Aorta (tissue), 5 donors: ENCODE measurements at places on chromosomes 3 and 15. TPM values are rescaled to one million over a fixed set of nuclear protein-coding genes. Genes with fewer than 3 reads are reported as not detected.

The PRR20G gene
- total RNA-seq: not detected

The PIGBOS1 gene
- 12.5 TPM for total RNA-seq

- H3K4me3 ChIP-seq: no peak overlapping the region
- no peaks in the 10 kb centered on the region for H3K4me1 ChIP-seq
- no peak overlapping the region for H3K27ac ChIP-seq
- no peaks in the 10 kb centered on the region for H3K27me3 ChIP-seq
Measured at GRCh38 chr3:43203022-43203421, 83.3 kb upstream of the SNRK start.

GRCh38 chr3:124784686-124785382, 54.6 kb downstream of the UMPS start:
- no peaks in the 10 kb centered on the region for H3K36me3 ChIP-seq
- peak; percentile 76 for DNase-seq
- no peaks in the 10 kb centered on the region for H3K27me3 ChIP-seq
- no peaks in the 10 kb centered on the region for H3K4me1 ChIP-seq
- H3K27ac ChIP-seq: peak overlapping the region; percentile 77

DNA sequence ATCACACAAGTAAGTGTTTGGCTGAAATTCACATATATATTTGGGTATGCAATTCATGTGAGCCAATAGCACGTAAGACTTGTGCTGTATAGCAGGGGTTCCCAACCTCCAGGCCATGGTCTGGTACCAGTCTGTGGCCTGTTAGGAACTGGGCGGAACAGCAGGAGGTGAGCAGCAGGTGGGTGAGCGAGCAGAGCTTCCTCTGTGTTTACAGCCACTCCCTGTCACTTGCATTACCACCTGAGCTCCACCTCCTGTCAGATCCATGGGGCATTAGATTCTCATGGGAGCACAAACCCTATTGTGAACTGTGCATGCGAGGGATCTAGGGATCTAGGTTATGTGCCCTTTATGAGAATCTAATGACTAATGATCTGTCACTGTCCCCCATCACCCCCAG, 59.7 kb downstream of the MAP3K13 start:
- DNase-seq: no peak
- no peaks in the 10 kb centered on the region for H3K36me3 ChIP-seq
- no peaks in the 10 kb centered on the region for H3K27me3 ChIP-seq
- no peaks in the 10 kb centered on the region for H3K4me1 ChIP-seq
- no peak overlapping the region for H3K27ac ChIP-seq
- no peak overlapping the region for H3K4me3 ChIP-seq

GRCh38 chr15:63358241-63359029, 23.2 kb downstream of the CA12 start:
- H3K27ac ChIP-seq: no peak overlapping the region
- no peak overlapping the region for H3K4me3 ChIP-seq
- no peaks in the 10 kb centered on the region for H3K27me3 ChIP-seq
- H3K4me1 ChIP-seq: no peaks in the 10 kb centered on the region

GRCh38 chr3:57983734-57984518, 24.3 kb upstream of the FLNB start:
- no peak for DNase-seq
- no peaks in the 10 kb centered on the region for H3K36me3 ChIP-seq
- no peaks in the 10 kb centered on the region for H3K27me3 ChIP-seq
- no peaks in the 10 kb centered on the region for H3K4me1 ChIP-seq

The AGTR1 gene
- total RNA-seq: 4.0 TPM

The NMB gene
- total RNA-seq: 5.2 TPM

DNA sequence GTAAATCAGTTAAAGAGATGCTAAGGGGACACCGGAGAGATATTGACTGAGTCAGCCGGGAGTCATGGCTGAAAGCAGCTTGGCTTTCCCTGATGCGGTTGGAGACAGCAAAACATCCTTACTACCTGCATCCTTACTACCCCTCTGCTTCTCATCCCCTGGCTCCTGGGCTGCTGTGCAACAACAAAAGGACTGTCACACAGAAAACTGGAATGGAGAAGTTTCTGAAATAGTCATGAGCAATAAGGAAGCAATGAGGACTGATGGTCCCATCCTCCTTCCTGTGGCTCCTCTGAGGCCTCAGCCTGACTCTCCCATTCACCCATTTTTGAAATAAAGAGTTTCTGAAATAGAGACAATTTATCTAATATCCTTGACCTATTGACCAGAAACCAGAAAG, 1.1 kb downstream of the HCLS1 start:
- no peaks in the 10 kb centered on the region for H3K27me3 ChIP-seq
- no peaks in the 10 kb centered on the region for H3K4me1 ChIP-seq
- H3K4me3 ChIP-seq: no peak overlapping the region
- H3K27ac ChIP-seq: no peak overlapping the region
- H3K36me3 ChIP-seq: peaks cover 5% of the 10 kb centered on the region
- no peak for DNase-seq

The FMN1 gene
- 23.4 TPM for total RNA-seq

DNA sequence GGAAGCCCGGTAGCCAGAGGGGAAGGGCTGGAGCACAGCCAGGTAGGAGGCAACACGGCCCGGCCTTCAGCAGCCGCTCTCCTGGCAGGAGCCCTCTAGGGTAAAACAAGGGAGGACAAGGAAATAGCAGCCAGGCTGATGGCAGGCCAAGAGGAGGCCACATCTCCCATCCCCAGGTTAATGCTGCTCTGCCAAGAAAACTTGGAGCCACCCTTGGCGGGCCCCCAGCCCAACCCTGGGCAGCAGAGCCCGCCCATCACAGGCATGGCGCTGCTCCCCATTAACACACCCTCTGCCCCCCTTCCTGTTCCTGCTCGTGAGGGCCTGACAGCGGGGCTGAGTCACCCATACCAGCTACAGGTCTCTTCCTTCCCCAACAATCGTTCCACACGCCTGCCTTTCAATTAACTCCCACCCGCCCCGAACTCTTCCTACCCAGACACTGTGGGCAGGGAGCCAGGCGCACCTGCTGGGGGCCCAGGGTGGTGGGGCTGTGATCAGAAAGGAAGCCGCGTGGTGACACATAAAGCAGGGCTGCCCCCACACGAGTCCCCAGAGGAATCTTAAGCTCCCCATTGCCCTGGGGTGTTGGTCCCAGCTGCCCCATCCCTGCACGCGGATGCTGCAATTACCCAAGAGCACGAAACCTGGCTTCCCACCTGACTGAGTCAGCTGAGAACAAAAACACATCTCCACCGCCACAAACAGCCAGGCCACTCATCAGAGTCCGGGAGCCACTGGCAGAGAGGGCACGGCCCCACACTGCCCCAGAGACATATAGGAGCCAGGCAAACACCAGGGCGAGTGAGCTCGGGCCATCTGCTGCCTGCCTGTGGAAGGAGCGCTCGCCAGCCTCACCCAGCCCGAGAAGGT, at the start of gene C15orf62:
C15orf62 (plus strand) TSS at position 707 of the 873 bp plus-strand sequence. CDS start 516 bp downstream, outside the sequence.
- DNase-seq: no peak
- H3K27ac ChIP-seq: no peak within 1 kb of the TSS
- H3K4me3 ChIP-seq: no peak within 1 kb of the TSS
- H3K27me3 ChIP-seq: no peaks in the 10 kb centered on the region

The C2CD4A gene
- 0.19 TPM for total RNA-seq

GRCh38 chr3:98655666-98656065, 62.3 kb upstream of the CPOX start:
- H3K4me1 ChIP-seq: no peaks in the 10 kb centered on the region
- no peaks in the 10 kb centered on the region for H3K36me3 ChIP-seq
- DNase-seq: no peak
- no peak overlapping the region for H3K27ac ChIP-seq
- H3K4me3 ChIP-seq: no peak overlapping the region

The PCOLCE2 gene
- 83.3 TPM for total RNA-seq

DNA sequence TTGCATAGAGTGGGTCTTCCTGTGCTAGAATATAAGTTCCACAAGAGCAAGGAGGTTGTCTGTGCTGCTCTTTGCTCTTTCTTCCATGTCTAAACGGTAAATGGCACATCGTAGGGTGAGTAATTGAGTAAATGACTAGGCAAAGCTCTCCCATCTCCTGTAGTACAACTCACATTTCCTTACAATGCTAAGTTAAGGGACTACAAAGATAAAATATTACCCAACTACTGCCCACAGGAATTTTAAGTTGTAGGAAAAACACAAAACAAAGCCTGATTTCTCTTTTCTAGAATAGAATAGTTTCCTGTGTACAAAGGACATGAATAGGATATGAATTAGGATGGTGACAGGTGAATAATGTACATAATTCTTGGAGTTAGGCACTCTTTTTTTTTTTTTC, 19.9 kb upstream of the LRIG1 start:
- no peak overlapping the region for H3K4me3 ChIP-seq
- H3K36me3 ChIP-seq: no peaks in the 10 kb centered on the region

The STARD9 gene
- total RNA-seq: 38.7 TPM

The SACM1L gene
- 52.3 TPM for total RNA-seq

The CSNK1G1 gene
- total RNA-seq: 15.1 TPM

The POLQ gene
- 0.63 TPM for total RNA-seq

GRCh38 chr3:98968824-98969223, 67.3 kb upstream of the DCBLD2 start:
- no peak for DNase-seq
- no peaks in the 10 kb centered on the region for H3K36me3 ChIP-seq
- H3K27ac ChIP-seq: no peak overlapping the region
- no peak overlapping the region for H3K4me3 ChIP-seq
- H3K27me3 ChIP-seq: no peaks in the 10 kb centered on the region

DNA sequence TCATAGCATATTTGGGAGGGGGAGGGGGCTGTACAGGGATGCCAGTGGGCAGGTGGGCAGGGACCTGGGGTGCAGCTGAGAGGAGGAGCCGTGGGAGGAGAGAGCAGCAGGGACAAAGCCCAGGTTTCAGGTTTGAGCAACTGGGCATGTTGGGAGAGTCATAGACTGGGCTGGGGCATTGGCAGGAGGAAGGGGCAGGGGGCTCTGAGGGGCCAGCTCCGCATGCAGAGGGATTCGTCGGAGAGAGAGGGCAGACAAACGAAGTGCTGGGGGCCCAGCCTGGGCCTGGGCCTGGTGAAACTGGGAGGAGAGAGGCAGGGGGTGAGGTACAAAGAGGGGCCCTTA, 25.2 kb downstream of the RASGRF1 start:
- no peaks in the 10 kb centered on the region for H3K36me3 ChIP-seq
- H3K27ac ChIP-seq: no peak overlapping the region
- DNase-seq: no peak
- no peak overlapping the region for H3K4me3 ChIP-seq

GRCh38 chr3:71713041-71713440, 12.2 kb downstream of the EIF4E3 start:
- H3K27ac ChIP-seq: no peak overlapping the region
- no peaks in the 10 kb centered on the region for H3K27me3 ChIP-seq

- H3K27me3 ChIP-seq: no peaks in the 10 kb centered on the region
- no peak overlapping the region for H3K4me3 ChIP-seq
- DNase-seq: no peak
- H3K4me1 ChIP-seq: no peaks in the 10 kb centered on the region
Measured at GRCh38 chr3:106277731-106278130, 408.9 kb upstream of the CBLB start.

- H3K4me1 ChIP-seq: no peaks in the 10 kb centered on the region
- no peaks in the 10 kb centered on the region for H3K27me3 ChIP-seq
- no peaks in the 10 kb centered on the region for H3K36me3 ChIP-seq
- H3K4me3 ChIP-seq: no peak overlapping the region
Measured at GRCh38 chr3:16132928-16133327, 41.6 kb upstream of the GALNT15 start.

GRCh38 chr3:67719333-67719732, 64.9 kb upstream of the SUCLG2 start:
- H3K4me1 ChIP-seq: no peaks in the 10 kb centered on the region
- H3K36me3 ChIP-seq: no peaks in the 10 kb centered on the region

- H3K36me3 ChIP-seq: peaks cover 1% of the 10 kb centered on the region
- no peaks in the 10 kb centered on the region for H3K4me1 ChIP-seq
- DNase-seq: no peak
- no peak overlapping the region for H3K4me3 ChIP-seq
Measured at GRCh38 chr15:101049856-101050622, 130.9 kb downstream of the LRRK1 start.

DNA sequence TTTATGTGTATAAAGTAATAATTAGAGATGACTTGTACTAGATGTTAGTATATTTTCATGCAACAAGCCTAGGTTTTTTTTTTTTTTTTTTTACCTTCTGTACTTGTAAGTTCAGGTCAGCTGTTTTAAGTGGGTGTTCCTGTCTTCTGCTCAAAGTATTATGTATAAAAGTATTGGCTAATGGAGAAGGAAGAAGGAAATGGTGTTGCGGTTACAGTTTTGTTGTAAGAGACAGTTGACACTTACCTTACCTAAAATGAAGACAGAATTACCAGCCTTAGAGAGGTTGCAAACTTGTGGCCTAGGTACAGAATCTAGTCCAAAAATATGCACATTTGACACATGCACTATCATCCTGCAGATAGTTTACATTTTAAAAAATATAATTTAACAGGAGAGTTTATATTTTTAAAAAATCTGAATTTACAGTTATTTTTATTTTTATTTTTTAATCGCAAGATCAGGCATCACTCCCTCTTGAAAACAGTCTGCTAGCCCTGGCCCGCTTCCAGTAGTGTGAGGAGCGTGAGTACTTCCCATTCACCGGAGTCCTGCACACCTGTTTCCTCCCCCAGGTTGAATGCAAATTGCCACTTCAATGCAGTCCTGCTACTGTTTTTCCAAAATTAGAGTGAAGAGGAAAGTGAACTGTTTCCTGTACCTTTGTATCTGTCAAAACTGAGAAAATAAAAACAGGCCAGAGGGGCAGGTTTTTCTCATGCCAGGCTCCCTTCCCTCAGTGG, 224.3 kb upstream of the SOX2 start:
- no peaks in the 10 kb centered on the region for H3K36me3 ChIP-seq
- H3K27ac ChIP-seq: no peak overlapping the region
- no peak overlapping the region for H3K4me3 ChIP-seq
- H3K4me1 ChIP-seq: no peaks in the 10 kb centered on the region
- H3K27me3 ChIP-seq: no peaks in the 10 kb centered on the region
- no peak for DNase-seq

DNA sequence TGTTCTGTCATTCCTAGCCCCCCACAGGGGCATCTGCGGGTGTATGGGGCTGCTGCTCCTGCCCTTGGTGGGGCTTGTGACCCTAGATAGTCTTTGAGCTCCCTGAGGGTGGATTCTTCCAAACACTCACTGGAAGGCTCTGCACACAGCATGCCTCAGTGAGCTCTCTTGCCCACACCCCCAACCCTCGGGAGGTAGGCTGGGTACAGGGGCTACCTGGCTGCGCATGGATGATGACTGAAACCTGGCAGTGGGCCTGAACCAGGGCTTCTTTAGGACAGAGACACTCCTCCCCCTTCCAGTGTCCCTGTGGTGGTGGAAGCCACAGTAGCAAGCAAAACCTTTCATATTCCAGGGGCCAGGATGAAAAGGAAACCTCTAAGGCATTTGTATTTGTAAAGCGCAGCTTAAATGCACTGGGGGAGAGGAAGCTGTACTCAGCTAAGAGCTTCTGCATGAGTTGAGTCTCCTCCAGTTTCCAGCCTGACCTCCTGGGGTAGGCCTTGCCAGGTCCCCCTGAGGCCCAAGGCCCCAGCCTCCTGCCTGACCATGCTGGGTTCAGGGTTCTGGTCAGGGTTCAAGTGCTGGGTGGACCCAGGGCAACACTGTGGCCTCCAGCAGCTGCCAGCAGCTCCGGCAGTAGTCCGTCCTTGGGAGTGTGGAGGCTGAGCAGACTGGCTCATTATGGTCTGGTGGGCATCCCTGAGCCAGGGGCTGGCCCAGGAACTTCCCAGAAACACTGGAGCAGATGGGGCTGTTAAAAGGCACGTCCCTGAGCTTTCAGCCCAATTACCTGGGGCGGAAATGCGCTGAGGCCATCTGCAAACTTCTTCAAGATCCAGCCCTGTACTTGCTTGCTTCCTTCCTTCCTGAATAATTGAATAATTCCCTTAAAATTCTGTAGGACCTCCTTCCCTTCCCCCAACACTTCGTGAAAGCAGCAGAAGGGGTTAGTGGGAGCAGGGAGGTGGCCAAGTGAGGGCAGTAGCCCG, 89.7 kb downstream of the HMG20A start:
- H3K4me3 ChIP-seq: no peak overlapping the region
- DNase-seq: no peak
- H3K27me3 ChIP-seq: no peaks in the 10 kb centered on the region
- no peak overlapping the region for H3K27ac ChIP-seq
- no peaks in the 10 kb centered on the region for H3K36me3 ChIP-seq
